ENCODE measurements at places on chromosomes 6 and 20. TPM values are rescaled to one million over a fixed set of nuclear protein-coding genes. Genes with fewer than 3 reads are reported as not detected.

Gene TTK
- total RNA-seq, result 12.1 TPM

Gene TXLNB
- 1.1 TPM for total RNA-seq

Gene CST7
- not detected for total RNA-seq

Gene PLN
- not detected for total RNA-seq

Gene TPD52L1
- total RNA-seq, result 5.3 TPM

Gene TNFAIP3
- total RNA-seq, result 22.3 TPM

Gene ZFP57
- total RNA-seq, result not detected

Gene SMOC2
- total RNA-seq, result not detected

Gene HNF4A
- under 0.01 TPM for total RNA-seq

Gene PTP4A1
- 64.6 TPM for total RNA-seq

Gene HLA-DPB1
- 33.0 TPM for total RNA-seq

Gene VGLL2
- not detected for total RNA-seq

Gene TFAP2D
- not detected for total RNA-seq

Gene SEMG1
- total RNA-seq, result not detected

Gene OLIG3
- total RNA-seq, result not detected

Gene CNR1
- 0.19 TPM for total RNA-seq

Gene LTA
- not detected for total RNA-seq

Gene ENPP5
- total RNA-seq, result not detected

Gene NKX2-2
- not detected for total RNA-seq

Gene TUBB1
- not detected for total RNA-seq

Gene MAFB
- total RNA-seq, result 3.4 TPM

Gene SYCP2
- total RNA-seq, result 0.49 TPM

Gene C20orf96
- total RNA-seq, result 4.2 TPM

Gene TAAR6
- not detected for total RNA-seq

Gene FAM217A
- total RNA-seq, result not detected

Gene NDRG3
- 16.2 TPM for total RNA-seq

Gene CLVS2
- not detected for total RNA-seq

Gene TNFRSF21
- total RNA-seq, result 8.7 TPM

Gene RNF8
- 19.8 TPM for total RNA-seq

Gene RBPJL
- not detected for total RNA-seq

Gene CPNE5
- total RNA-seq, result 5.8 TPM

All from bladder microvascular endothelial cell (primary cell).